Fibroblast of skin of abdomen (primary cell): ENCODE measurements at places on chromosomes 4 and X.
A peak's percentile ranks its signal among the peaks of the same experiment; 100 is the strongest.

- DNase-seq: no peak
Observed at GRCh38 chrX:71622032-71622575, 3.8 kb upstream of the CXCR3 start.

DNA sequence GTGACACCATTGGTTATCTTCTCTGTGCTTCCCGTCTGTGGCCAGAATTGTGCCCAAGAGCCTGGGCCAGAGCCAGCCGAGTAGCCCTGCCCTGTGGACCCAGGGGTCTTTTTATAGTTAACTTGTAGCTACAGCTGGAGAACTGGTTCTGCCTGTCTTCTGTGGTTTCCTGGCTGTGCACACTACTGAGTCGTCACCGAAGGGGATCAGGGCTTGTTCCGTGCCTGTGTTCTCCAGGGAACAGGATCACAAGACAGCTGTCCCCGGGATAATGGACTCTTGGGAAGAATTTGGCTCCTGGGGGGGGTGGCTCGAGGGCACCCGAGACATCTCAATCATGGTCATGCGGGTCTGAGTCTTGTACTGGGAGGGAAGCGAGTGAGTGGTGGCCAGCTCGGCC lies 22.1 kb upstream of the OPN1LW start:
- no peak for DNase-seq

DNA sequence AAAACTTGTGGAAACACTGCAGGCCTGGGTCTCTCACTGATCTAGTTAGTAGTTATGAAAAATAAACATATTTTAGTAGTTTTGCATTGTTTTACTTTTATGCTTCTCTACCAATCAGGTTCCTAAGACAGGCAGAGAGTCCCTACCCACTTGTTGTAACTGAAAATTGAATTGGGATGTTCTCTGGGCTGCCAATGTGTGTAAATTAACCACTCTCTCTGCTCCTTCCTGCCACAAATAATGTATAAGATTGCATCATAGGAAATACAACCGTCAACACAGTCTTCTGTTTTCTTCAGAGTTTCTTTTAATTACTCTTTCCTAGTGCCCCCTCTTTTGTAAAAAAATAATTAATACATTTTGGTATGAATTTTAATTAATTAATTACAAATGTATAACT lies 677.3 kb downstream of the FSTL5 start:
- no peak for DNase-seq

DNA sequence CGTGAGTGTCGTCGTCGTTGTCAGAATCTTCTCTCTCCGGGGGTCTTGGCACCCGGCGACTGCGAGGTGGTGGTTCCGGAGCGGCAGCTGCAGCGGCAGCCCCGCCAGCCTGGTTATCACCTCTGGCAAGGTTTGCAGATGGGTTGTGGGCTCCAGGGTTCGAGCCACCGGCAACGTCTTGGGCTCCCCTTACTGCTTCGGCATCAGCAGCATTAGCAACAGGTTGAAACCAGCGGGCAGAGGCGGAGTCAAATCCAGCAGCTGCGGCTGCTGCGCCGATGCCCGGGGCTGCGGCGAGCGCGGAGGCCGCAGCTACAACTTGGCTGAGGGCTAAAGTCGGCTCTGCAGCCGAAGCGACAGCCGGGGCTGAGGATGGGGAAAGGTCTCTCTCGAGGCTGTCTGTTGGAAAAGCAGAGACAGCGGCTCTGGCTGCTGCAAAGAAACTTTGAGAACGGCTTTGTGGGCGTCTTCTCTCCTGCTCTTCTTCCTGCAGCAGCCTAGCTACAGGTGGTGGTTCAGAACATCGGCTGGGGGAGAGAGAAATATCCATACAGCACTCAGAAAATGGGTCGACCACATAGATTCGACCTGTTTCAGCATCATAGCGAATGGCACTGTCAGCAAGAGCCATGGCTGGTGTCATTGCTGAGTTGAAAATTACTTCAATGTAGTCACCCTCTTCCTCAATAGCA lies 3.6 kb downstream of the IRS4 start:
- no peak for DNase-seq

- DNase-seq: no peak
Observed at GRCh38 chrX:83759872-83760271, 101.1 kb upstream of the CYLC1 start.

DNA sequence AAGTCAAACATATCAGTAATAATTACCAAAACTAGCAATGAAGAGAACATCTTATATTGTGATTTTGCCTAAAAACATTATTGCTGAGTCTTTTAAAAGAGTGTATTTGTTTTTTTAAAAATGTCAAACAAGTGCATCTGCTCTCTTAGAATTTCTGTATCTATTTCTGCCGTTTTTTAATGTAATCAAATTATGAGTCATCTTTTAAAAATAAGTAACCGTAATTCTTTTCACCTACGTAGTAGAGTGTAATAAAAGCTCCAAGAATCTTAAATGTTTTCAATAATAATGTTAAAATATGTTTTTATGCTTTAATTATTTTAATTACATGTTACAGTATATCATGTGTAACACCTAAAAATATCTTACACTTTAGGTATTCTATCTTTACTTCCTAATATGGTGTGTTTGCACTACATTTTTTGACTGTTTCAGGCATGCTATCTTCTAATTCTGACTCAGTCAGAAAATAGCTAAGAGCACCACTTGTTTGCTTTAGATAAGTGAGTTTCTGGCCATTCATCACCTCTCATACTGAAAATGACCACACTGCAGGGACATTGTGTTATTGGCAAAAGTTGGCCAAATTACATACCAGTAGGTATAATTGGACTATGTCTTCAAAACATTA lies 368.5 kb downstream of the PCDH7 start:
- DNase-seq: peak; percentile 43

DNA sequence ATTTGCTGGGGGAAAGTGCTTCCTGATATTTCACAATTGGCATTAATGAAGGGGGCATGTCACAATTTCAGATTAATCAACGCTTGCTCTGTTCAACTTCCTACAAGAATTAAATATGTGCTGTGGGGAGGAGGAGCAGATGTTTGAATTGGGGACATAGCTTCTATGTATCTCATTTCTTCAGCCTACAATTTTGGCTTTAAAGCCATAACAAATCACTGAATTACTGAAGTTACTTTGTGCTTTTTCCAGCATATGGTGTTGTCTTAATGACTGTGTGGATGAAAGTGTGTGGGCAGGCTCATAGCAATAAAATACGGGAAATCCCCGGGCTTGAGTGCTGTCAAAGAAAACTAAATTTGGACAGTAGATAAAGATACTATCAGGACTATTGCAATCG lies 813 bp downstream of the TLR7 start:
- DNase-seq: no peak
